ENCODE measurements at places on chromosomes 11 and 22. TPM values are rescaled to one million over a fixed set of nuclear protein-coding genes. Genes with fewer than 3 reads are reported as not detected.

- no peak overlapping the region for H3K4me3 ChIP-seq
- no peak overlapping the region for H3K27ac ChIP-seq
- no peaks in the 10 kb centered on the region for H3K27me3 ChIP-seq
- H3K4me1 ChIP-seq = no peaks in the 10 kb centered on the region
Observed at GRCh38 chr11:129259931-129260348, 67.8 kb upstream of the ARHGAP32 start.

DNA sequence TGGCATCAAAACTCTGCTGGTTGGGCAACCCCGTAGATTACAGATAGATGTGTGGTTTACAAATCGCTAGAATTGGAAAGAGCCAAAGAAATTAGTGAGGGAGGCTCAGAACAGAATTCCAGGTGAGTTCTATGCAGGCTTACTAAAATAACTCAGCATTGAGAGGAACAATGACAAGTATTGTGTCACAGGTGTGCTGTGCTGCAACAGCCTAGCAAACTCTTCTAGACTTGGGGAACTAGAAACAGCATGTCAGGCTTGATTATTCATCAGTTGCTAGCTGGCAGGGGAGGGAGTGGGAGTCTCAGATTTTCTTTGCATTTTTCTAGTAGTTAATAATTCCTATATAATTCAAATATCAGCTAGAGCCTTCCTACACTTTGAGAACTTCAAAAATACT lies 26.3 kb upstream of the RASD2 start:
- H3K27me3 ChIP-seq = no peaks in the 10 kb centered on the region
- H3K36me3 ChIP-seq = no peaks in the 10 kb centered on the region
- H3K4me3 ChIP-seq = no peak overlapping the region
- no peak overlapping the region for H3K27ac ChIP-seq

The HTR3B gene
- not detected for total RNA-seq

The NAALADL1 gene
- 8.5 TPM for total RNA-seq

DNA sequence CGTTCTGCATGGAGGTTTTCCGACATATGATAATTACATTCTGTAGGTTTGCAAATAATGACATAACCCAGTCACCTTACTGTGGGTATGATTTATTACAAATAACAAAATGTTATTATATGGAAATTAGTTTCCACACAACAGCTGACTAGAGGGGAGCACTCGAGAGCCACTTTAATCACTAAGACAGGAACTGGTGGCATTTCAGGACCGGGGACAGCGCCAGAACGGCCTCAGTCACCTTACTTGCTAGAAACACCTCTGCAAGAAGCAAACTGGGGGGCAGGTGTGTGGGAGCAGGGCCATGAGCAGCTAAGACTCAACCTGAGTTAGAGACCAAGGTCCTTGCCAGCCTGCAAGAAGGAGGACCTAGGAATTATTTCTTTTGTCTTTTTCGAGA lies 199.9 kb downstream of the DSCAML1 start:
- H3K4me1 ChIP-seq = no peaks in the 10 kb centered on the region
- no peak overlapping the region for H3K4me3 ChIP-seq
- H3K27me3 ChIP-seq = peaks cover 8% of the 10 kb centered on the region
- no peak overlapping the region for H3K27ac ChIP-seq
- no peak for DNase-seq
- H3K36me3 ChIP-seq = no peaks in the 10 kb centered on the region

GRCh38 chr11:110032259-110032658 lies 60.9 kb upstream of the ZC3H12C start:
- no peak for DNase-seq
- no peaks in the 10 kb centered on the region for H3K36me3 ChIP-seq
- H3K27me3 ChIP-seq = no peaks in the 10 kb centered on the region
- no peak overlapping the region for H3K27ac ChIP-seq
- no peak overlapping the region for H3K4me3 ChIP-seq

GRCh38 chr11:11107076-11107723 lies 245.8 kb downstream of the CSNK2A3 start:
- H3K36me3 ChIP-seq = no peaks in the 10 kb centered on the region
- H3K4me1 ChIP-seq = no peaks in the 10 kb centered on the region
- no peak overlapping the region for H3K4me3 ChIP-seq
- no peaks in the 10 kb centered on the region for H3K27me3 ChIP-seq
- no peak overlapping the region for H3K27ac ChIP-seq

The ZP1 gene
- 0.80 TPM for total RNA-seq

DNA sequence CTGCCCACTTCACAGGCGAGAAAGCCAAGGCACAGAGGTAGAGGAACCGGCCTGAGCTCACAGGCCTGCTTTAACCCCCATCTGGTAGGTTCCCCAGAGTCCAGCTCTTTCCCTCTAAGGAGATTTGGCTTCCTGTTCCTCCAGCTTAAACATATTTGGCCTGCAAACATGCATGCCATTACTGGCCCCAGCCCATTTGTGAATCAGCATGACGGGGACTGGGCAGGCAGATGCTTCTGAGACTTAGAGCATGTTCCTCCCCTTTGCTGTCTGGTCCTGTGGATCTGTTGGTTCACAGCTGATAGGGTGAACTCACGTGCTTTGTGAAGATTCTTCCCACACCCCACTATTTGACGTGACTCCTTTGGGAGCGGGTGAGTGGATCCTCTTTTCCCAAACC lies 12.6 kb downstream of the CHST1 start:
- DNase-seq = no peak
- no peaks in the 10 kb centered on the region for H3K4me1 ChIP-seq
- no peak overlapping the region for H3K27ac ChIP-seq
- no peak overlapping the region for H3K4me3 ChIP-seq

The CEND1 gene
- 1.6 TPM for total RNA-seq

The XBP1 gene
- 200 TPM for total RNA-seq

DNA sequence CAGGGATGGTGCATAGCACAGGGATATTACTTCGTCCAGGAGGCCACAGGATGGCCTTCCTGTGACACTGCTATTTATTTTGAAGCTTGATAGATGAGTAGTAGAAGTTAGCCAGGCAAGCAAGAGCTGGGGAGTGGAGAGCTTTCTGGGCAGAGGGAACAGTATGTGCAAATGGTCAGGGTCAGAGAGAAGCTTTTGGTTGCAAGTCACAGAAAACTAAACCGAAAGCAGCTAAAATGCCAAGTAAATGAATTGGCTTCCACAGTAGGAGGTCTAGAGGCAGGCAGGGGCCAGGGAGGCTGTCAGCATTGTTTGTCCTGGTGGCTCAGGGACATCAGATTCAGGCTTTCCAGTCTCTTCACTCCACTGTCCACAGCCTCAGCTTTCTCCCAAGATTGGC lies 247.5 kb downstream of the GRIK4 start:
- no peaks in the 10 kb centered on the region for H3K4me1 ChIP-seq
- no peak overlapping the region for H3K4me3 ChIP-seq
- H3K27me3 ChIP-seq = no peaks in the 10 kb centered on the region
- no peak for DNase-seq
- no peaks in the 10 kb centered on the region for H3K36me3 ChIP-seq

The OR52E8 gene
- not detected for total RNA-seq

Measured in prostate gland (tissue), 2 donors.